ENCODE measurements at places on chromosomes 16 and 17.

DNA sequence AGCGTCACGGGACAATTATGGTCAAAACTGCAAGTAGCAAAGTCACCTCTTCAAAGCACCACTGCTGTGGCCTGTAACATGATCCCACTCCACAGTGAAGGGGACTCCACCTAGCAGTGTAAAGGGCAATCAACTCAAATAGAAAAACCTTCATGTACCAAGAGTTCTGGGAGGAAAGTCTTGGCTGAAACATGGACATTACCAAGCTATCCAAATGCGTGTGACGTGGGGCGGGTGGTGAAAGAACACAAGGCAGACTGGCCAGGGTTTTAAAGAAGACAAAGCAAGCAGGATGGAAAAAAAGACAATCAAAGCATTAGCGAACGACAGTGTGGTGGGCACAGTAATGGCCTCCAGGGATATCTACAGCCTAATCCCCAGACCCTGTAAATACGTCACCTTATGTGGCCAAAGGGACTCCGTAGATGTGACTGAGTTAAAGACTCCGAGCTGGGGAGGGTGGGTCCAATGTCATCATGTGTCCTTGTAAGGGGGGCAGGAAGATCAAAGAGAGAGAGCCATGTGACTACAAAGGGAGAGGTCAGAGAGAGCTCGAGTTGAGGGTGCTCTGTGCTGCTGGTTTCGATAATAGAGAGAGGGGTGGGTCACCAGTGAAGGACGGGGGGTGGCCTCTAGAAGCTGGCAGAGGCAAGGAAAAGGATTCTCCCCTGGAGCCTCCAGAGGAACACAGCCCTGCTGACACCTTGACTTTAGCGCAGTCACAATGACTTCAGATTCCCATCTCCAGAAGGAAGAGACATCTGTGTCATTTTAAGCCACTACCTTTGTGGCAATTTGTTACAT is 6.0 kb downstream of the HSDL1 start:
- no peak for DNase-seq

- DNase-seq: no peak
Measured at GRCh38 chr17:49362723-49363117, 670 bp upstream of the ZNF652 start.

DNA sequence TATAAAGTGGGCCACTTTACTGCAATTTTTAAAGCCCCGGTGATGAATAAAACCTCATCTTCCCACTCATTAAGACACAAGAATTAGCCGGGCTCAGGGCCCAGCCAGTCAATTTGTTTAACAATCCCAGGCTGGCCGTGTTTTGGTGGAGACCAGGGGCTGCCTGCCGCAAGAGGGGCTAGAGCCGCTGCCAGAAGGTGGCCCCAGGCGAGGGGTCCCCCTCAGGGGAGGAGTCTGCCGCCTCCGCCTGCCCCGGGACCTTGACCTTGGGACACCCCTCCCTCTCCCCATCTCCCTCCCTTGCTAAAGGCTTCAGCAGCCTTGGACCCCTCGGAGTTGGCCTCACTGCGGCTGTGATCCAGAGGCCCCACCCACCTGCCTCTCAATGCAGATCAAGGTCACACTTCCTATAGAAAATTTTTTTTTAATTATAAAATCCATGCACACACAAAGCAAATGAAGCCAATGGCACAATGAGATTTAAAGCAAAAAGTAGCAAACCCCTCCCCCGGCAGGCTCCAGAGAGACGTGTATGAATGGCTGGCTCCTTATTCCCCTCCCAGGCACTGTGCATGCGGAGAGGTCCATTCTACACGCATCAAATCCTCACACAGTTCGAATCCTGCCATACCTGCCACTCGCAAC is 23.0 kb upstream of the SLC38A10 start:
- no peak for DNase-seq

DNA sequence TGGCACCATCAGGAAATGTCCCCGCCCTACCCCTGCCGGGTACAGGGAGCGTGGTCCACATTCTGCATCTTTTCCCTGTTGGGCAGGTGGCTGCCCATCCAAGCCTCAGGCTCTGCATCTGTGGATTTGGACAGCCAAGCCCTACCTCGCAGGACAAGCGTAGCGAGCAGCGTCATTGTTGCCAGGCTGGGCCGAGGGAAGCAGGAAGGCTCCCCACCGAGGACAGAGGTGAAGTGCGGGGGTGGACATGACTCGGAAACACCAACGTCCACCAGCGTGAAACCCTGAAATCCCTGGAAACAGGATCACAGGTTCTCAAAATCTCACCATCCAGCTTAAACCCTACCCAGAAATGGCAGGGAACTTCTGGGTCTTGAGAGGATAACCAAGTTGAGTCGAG is 73.6 kb downstream of the SOCS1 start:
- no peak for DNase-seq

- DNase-seq: no peak
Measured at GRCh38 chr17:17853811-17854447, 17.1 kb upstream of the SREBF1 start.

Measured in foreskin keratinocyte (primary cell).